Activated CD4-positive, alpha-beta T cell treated with anti-CD3 and anti-CD28 coated beads for 36 hours (primary cell): ENCODE measurements at places on chromosomes 6 and 20. TPM values are rescaled to one million over a fixed set of nuclear protein-coding genes. Genes with fewer than 3 reads are reported as not detected.

Gene AIF1
- total RNA-seq = 89.2 TPM

- peaks cover 32% of the 10 kb centered on the region for H3K36me3 ChIP-seq
- no peaks in the 10 kb centered on the region for H3K4me1 ChIP-seq
- DNase-seq = no peak
- H3K27me3 ChIP-seq = no peaks in the 10 kb centered on the region
- H3K27ac ChIP-seq = no peak overlapping the region
Measured at GRCh38 chr6:99501762-99502161, 13.5 kb downstream of the USP45 start.

GRCh38 chr6:44367681-44368080 is 19.8 kb upstream of the CDC5L start:
- no peaks in the 10 kb centered on the region for H3K36me3 ChIP-seq
- H3K4me1 ChIP-seq = no peaks in the 10 kb centered on the region
- H3K4me3 ChIP-seq = no peak overlapping the region
- H3K27me3 ChIP-seq = peaks cover 14% of the 10 kb centered on the region

DNA sequence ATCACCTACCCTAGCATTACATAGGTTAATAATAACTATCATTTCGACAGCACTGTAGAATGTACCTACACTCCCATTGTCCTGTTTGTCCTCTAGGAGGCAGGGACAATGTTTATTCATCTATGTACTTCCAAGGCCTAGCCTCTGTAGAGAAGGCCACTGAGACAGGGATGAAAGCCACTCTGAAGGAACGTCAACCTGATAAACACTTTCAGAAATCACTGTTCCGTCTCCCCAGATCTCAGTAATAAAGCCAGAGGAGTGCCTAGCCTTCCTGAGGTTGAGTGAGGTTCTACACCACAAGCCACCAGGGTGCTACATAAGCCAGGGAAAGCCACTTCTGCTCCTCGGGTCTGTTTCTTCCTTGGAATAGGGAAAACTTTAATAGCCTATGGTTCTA is 44.8 kb downstream of the POPDC3 start:
- H3K36me3 ChIP-seq = no peaks in the 10 kb centered on the region
- peaks cover 41% of the 10 kb centered on the region for H3K27me3 ChIP-seq
- no peak for DNase-seq
- H3K27ac ChIP-seq = no peak overlapping the region
- H3K4me1 ChIP-seq = peaks cover 7% of the 10 kb centered on the region

GRCh38 chr6:12384357-12384912 is 94.3 kb downstream of the EDN1 start:
- no peak overlapping the region for H3K27ac ChIP-seq
- H3K27me3 ChIP-seq = peaks cover 14% of the 10 kb centered on the region
- no peak overlapping the region for H3K4me3 ChIP-seq
- DNase-seq = no peak
- H3K36me3 ChIP-seq = no peaks in the 10 kb centered on the region

- no peaks in the 10 kb centered on the region for H3K36me3 ChIP-seq
- no peak overlapping the region for H3K4me3 ChIP-seq
- H3K4me1 ChIP-seq = no peaks in the 10 kb centered on the region
- no peaks in the 10 kb centered on the region for H3K27me3 ChIP-seq
- H3K27ac ChIP-seq = no peak overlapping the region
Measured at GRCh38 chr6:146590492-146590891, 8.3 kb upstream of the ADGB start.

DNA sequence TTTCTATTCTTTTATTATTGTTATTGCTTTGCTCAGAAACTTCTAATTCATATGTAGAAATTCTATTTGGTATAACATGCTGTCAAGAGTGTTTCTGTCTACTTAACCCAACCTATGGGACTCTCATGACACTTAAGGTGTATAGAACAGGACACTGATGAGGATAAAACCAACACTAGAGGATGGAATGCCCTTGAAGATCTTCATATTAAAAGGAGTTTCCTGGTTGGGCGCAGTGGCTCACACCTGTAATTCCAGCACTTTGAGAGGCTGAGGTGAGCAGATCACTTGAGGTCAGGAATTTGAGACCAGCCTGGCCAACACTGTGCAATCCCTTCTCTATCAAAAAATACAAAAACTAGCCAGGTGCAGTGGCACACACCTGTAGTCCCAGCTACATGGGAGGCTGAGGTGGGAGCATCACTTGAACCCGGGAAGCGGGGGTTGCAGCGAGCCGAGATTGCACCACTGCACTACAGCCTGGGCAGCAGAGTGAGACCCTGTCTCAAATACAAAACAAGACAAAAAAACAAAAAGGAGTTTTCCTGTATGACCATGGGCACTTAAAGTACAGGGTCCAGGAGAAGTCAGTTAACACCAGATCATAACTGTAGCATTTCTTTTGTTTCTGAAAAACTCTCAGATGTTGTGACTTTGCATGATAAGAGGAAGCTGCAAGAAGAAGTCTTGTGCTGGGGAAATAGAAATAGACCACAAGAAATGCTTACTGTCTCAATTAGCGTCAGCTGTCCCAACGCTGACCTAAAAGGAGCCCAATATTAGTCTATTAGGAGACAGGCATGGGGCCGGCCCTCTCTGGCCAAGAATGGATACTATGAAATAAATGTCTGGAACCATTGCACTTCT is 38.9 kb upstream of the CD2AP start:
- H3K27me3 ChIP-seq = no peaks in the 10 kb centered on the region
- no peak for DNase-seq
- H3K36me3 ChIP-seq = no peaks in the 10 kb centered on the region
- no peak overlapping the region for H3K4me3 ChIP-seq
- no peaks in the 10 kb centered on the region for H3K4me1 ChIP-seq

DNA sequence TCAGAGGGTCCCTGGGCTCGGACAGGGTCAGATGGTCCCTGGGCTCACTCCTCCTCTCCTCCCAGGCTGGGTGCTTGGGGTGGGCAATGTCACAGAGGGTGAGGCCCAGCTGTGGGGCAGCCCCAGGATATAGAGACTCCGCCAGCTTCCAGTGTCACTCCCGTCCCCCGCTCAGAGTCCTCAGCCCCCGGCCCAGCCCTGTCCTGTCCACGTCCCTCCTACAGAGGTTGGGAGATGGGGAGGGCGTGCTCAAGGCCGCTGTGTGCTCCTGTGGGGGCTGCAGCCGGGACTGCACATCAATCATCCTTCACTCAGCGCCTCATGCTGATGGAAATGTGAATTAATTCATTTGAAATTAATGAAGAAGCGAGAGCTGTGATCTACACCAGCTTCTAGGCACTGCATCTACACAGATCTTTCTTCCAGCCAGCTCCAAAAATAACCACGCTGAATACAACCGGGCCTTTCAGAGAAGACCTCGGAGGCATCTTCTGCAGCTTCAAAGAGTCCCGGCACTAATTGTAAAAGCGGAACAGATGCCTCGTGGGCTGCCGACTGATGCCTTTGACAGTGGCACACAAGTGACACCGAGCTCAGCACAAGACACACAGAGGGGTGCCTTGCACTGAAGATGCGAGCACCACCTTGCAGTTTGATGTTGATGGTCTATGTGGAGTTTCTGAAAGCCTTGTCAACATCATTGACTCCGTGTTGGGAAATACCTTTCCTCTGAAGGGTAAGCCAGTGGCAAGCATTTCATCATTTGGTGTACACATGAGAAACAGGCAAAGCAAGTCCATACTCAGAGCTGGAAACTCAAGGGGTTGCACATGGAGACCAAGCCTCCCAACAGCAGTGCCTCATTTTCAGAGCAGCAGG is 39.3 kb downstream of the DACT2 start:
- no peak overlapping the region for H3K27ac ChIP-seq
- no peak for DNase-seq
- no peaks in the 10 kb centered on the region for H3K4me1 ChIP-seq
- no peak overlapping the region for H3K4me3 ChIP-seq
- H3K36me3 ChIP-seq = no peaks in the 10 kb centered on the region
- H3K27me3 ChIP-seq = peaks cover 22% of the 10 kb centered on the region

Gene TINAG
- not detected for total RNA-seq

Gene TSHZ2
- total RNA-seq = 43.6 TPM

Gene KHDC1L
- total RNA-seq = not detected

- peaks cover 88% of the 10 kb centered on the region for H3K36me3 ChIP-seq
- H3K27me3 ChIP-seq = no peaks in the 10 kb centered on the region
- no peak overlapping the region for H3K4me3 ChIP-seq
- peak; percentile 44 for DNase-seq
- H3K27ac ChIP-seq = peak overlapping the region; percentile 7
Measured at GRCh38 chr6:18245642-18246041, 18.7 kb downstream of the DEK start.

Gene AKIRIN2
- 46.3 TPM for total RNA-seq
